ENCODE measurements at places on chromosomes 5 and 9.
A peak's percentile ranks its signal among the peaks of the same experiment; 100 is the strongest.

- no peak for DNase-seq
Observed at GRCh38 chr5:111494355-111494999, 17.9 kb downstream of the STARD4 start.

- DNase-seq: no peak
Observed at GRCh38 chr5:987761-988160, 20.8 kb upstream of the NKD2 start.

GRCh38 chr5:148107608-148108007 is 43.8 kb downstream of the SPINK5 start:
- no peak for DNase-seq

DNA sequence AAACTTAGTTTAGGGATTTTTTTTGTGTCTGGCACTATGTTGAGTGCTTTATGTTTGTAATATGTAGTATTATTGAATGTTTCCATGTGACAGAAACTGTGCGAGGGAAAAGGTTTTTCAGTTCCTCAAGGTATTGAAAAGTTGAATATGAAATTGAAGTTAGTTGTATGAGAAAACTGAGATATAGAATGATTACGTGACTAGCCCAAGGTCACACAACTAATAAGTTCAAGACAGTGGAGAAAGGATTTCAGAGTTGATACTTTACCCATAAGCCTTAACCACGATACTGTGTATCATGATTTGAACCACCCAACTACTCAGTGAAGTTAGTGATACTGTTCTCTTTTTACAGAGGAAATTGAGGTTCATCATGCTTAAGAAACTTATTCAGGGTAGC is 5.7 kb downstream of the NIPBL start:
- DNase-seq: no peak

DNA sequence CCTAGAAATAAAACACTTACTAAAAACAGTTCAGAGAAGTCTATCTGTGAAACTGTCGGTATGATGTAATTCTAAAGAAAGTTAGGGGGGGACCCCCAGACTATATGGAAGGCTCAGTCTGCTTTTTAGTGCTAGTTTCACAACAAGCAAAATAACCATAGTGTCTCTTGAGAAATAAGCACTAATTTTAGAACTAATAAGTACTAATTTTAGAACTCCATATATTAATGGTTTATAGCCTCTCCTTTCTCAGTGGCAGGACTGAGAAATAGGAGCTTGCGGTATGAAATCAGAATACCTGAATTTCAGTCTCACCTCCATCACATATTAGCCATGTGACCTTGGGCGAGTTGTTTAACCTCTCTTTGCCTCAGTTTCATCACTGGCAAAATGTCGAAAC is 1.4 kb upstream of the PHF24 start:
- DNase-seq: no peak

GRCh38 chr5:133967698-133968203 is 674 bp downstream of the C5orf15 start:
- DNase-seq: no peak

DNA sequence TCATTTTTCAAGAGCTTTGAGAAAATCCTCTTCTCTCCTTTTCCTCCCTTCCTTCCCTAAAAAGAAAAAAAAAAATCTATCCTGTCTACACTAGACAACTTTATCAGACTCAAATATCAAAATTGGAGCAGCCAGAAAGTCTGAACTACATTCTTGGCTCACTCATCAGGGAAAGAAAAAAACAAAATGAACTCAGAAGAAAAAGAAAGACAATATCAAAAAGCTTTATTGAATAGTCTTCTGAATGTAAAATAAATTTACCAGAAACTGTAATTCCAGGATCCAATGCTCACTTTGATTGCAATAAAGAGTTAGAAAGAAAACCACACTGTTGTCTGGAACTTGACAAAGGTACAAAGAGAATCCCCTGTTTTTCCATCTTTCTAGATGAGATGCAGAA is 507.2 kb upstream of the MPDZ start:
- DNase-seq: no peak

GRCh38 chr9:4327504-4328191 is 27.8 kb upstream of the GLIS3 start:
- DNase-seq: no peak

DNA sequence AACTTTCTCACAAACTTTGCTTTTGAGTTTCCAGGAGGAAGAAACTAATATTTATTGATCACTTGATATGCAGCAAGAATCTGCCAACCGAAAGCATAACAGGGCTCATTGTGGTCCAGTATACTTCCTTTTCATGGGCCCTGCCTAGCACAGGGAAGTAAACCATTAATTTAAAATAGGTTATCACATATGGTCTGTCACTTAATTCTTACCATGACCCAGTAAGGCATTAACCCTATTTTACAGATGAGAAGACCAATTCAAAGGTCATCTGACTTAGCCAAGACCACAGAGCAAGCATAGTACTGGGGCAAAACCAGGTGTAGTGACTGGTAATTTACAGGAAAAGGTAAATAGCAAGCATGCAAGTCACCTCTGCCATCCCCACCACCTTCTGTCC is 336.9 kb upstream of the DMAC1 start:
- no peak for DNase-seq

DNA sequence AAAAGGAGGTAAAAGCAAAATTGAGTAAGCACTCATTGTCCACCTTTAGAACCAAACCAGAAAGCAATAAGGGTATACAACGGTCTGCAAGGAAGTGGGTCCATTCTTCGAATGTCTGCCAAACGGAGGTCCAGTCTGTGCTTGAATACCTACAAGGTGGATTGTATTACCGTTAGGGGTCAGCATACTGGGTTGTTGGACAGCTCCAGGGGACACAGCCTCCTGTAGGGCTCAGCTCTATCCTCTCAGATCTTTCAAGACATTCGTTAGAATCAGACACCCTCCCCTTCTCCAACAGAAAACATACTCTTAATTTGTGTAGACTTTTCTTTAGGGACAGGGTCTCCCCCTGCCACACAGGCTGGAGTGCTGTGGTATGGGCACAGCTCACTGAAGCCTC is 5.5 kb downstream of the ASTN2 start:
- DNase-seq: no peak

DNA sequence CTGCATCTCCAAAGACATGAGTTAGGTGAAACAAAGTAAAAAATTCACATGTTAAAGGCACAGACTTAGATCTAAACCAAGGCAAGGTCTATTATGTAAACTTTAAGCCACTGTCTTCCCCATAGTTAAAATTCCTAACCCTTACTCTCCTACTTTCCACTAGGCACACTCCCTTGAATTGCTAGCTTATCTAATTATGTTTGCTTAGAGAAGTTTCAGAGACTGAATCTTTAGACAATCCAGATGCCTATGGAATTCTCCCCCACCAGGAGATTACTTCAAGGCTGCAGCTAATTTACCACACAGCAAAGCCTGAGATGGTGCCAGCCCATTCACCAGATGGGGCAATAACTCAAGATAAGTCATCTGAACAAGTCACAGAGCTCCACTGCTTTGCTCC is 803.1 kb upstream of the COX7C start:
- no peak for DNase-seq

- no peak for DNase-seq
Observed at GRCh38 chr9:117772960-117773359, 68.8 kb downstream of the TLR4 start.

DNA sequence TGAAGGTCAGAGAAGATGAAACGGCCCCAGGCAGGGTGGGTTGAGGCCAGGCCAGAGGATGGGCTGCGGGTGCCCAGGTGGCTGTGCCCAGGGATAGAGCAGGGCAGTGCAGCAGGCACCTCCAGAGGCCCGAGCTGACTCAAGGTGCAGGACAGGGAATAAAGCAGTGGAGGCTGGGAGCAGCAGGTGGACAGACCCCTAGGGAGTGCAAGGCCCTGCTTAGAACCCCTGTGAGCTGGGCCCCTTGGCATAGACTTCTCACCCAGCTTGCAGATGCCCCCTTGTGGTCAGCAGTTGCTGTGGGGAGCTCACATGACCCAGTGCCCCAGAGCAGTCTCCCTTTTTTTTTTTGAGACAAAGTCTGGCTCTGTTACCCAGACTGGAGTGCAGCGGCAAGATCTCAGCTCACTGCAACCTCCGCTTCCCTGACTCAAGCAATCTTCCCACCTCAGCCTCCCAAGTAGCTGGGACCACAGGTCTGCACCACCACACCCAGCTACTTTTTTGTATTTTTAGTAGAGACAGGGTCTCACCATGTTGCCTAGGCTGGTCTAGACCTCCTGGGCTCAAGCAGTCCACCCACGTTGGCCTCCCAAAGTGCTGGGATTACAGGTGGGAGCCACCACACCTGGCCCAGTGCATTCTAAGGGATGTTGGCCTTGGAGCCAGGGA is 118.8 kb downstream of the WNK2 start:
- no peak for DNase-seq

GRCh38 chr5:65809817-65810531 is 88.0 kb downstream of the NLN start:
- no peak for DNase-seq

DNA sequence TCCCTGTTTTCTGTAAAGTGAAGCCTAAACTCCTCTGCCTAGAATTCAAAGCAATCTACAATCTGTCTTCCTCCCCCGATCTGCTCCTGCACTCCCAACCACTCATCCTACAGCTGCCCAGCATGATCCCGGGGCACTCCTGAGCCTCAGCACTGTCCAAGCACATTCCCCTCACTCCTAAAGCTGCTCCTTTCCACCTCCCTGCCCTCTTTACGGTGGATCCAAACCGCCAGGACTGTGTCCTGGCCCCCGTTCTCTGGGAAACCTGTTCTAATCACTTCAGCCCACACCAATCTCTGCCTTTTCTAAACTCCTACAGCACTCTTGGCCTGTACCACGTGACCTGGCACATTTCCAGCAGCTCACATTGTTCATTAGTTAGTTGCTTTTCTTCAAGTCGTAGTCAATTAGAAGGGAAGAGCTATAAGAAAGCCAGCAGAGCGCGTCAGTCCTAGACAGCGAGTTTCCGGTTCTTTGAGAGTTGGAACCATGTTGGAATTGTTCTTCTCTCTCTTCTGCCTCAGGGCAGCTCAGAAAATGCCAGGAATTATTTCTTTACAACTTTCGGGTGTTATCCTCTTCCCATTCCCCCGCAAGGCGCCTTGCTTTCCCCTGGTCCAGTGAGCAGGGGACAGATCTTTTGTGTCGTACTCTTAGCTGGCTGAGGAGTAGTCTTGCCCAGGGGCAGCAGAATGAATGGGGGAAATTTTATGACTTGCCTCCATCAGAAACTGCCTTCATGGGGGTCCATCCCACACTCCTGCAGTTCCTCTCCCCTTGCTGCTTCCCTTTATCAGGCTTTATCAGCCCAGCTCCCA is 60.7 kb downstream of the NRG2 start:
- DNase-seq: peak; percentile 87

GRCh38 chr9:130185490-130186031 is 13.4 kb downstream of the NCS1 start:
- peak; percentile 74 for DNase-seq

- peak; percentile 87 for DNase-seq
Observed at GRCh38 chr9:127122176-127123063, at the start of gene ANGPTL2. Gene ANGPTL2, minus strand, starts transcription at chr9:127122635. Its CDS starts 13,904 bp downstream, at chr9:127108731.
